Left forelimb (tissue), 1 donor: ENCODE measurements at places on chromosomes 5 and 9.

DNA sequence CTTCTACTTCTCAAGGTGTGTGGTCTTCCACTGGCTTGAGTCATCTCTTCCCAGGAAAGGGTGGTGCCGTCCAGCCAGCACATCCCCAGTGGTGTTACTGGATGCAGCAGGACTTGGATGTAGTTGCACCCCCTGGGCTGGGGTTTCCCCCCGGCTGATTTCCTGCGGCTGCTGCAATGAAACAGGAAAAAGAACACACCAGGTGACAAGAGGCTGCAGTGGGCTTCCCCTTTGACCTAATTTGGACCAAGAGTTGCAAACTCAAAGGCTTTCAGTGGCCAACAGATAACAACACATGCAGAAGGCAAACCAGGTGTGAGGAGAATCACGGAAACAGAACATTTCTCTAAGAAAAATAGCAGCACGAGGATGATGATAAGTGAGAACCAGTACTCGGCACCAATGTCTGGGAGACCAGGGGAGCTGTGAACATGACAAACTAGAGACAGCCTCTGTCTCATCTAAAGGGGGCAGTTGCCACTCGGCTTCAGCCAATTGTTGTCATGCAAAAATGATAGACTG lies 83.7 kb downstream of the PDE6A start:
- DNase-seq, result no peak

DNA sequence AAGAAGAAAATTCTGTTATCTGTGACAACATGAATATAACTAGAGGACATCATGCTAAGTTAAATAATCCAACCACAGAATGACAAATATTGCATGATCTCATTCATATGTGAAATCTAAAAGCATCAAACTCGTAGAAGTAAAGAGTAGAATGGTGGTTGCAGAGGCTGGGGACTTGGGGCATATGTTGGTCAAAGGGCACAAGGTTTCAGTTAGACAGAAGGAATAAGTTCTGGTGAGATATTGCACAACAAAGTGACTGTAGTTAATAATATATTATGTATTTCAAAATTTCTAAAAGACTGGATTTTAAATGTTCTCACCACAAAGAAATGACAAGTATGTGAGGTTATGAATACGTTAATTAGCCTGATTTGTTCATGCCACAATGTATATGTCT lies 24.8 kb downstream of the GRIA1 start:
- DNase-seq, result no peak

DNA sequence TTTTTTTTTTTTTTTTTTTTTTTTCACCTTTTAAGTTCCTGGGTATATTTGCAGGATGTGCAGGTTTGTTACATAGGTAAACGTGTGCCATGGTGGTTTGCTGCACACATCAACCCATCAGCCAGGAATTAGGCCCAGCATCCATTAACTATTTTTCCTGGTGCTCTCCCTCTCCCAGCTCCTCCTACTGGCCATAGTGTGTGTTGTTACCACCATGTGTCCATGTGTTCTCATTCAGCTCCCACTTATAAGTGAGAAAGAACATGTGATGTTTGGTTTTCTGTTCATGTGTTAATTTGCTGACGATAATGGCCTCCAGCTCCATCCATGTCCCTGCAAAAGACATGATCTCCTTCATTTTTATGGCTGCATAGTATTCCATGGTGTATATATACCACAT lies 350.5 kb downstream of the MAN2A1 start:
- no peak for DNase-seq

DNA sequence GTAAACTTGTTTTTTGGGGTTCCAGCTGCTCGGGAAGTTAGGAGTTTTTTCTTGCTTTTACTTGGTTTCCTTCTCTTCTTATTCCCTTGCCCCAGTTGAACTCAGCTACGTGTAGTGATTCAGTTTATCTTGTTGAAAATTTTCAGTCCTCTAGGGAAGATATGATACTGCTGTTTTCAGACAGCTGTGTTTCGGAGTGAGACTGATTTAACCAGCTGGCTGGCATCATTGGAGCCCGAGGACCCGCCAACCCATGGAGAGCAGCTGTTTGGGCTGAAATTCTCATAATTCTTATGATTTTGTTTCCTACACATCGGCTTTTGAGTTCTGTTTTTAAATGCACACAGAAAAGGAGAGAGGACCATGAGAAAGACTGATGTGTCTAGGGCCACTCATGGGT lies 271.5 kb downstream of the NR3C1 start:
- DNase-seq, result no peak

DNA sequence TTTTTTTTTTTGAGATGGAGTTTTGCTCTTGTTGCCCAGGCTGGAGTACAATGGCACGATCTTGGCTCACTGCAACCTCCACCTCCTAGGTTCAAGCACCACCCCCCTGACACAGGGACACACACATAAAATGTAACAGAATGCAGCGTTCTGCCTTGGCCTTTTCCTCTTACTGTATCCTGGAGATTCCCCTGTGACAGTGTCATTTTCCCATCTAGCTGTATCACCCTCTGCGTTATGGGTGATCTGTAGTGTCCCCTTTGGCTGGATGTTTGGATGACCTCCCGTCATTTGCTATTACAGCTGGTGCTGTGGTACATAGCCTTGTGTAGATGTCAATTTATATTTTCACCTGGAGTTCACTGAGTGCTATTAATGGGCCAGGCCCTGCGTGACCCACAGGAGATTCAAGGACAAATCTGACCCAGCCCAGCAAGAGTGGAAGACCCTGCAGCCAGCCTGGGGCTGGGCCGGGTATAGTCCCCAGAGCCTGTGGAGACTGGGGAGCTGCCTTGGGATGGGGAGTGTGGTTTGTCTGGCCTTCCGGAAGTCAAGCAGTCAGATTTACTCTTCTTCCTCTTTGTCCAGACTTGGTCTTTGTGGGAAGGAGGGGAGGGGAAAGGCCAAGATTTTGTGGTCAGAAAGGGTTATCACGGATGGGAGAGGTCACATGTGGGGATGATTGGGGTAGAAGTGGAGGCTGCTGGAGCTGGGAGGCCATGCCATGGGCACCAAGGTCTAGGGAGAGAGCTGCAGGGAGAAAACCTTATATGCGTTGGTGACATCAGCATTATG lies 43.6 kb downstream of the ERGIC1 start:
- no peak for DNase-seq

DNA sequence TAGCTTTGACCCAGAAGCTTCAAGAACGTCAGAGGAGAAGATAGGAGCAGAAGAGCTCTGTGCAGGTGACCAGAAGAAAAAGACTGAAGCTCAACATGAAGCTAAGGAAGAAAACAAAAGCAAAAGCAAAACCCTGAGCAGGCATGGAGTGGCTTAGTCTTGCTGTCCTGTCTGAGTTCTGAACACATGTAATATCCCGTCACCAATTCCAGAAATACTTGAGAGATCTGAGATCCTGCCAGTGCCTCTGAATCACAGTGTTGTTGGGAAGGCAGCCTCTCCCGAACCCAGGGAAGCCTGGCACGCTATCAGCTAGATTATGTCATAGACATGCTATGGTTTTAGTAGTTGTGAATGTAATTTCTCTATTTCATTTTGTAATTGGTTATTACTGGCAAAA lies 235.7 kb downstream of the ICE1 start:
- no peak for DNase-seq

GRCh38 chr5:142697356-142698255 lies 11.7 kb upstream of the FGF1 start:
- peak; percentile 59 for DNase-seq

DNA sequence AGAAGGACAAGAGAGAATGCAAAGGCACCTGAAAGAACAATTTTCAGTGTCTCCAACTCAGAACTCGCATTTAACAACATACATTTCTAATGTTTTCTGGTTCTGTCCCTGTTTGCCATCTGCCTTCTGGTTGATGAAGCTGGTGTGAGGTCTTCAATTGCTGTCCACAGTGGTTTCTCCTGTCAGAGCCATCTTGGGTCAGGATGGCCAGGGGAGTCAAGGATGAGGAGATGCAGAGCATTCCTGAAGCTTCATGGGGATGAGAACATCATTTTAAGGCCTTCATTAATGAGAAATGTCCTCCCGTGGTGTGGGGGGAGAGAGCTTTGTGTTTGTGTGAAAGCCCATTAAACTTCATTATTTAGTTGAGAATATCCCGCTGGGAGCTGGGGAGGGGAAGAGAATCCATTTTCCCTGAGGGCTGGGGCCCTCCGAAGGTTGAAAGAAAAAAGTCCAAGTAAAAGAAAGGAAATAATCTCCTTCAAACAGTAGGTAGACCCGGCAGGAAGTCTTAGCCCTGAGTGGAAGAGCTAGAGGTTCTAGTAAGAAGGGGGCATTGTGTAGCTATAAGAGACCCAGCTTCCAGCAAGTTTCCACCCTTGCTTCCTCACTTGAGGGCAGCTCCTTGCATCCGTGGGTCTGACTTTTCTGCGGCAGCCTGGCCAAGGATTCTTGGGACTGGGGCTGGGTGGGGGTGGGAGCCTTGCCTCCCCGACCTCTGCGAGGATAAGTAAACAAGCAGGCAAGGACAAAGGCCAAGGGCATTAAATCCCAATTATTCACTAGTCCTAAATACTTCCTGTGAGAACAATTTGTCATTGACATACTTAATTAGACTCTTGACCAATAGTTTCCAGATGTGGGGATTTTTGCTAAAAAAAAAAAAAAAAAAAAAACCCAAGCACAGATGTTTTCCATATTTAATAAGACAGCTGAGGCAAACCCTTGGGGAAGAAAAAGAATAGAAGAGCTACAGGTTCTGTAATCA lies 119.2 kb downstream of the MSX2 start:
- DNase-seq, result no peak

DNA sequence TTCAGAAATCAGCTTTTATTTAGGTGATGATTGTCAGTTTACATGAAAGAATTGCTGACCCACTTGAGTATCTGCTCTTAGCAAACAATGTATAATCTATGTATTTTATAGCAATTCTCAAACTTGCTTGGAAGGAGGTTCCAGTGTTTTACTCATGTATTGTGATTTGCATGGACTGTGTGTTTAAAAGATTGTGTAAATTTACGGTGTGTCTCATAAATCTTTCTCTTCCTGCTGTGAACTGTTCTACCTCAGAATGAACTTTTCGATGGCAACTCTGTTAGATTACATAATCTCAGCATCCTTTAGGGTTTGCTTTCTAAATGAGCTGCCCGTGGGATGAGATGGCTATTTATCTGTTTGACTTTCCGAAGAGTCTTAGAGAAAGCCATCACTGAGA lies 122.5 kb downstream of the MEF2C start:
- DNase-seq, result no peak

DNA sequence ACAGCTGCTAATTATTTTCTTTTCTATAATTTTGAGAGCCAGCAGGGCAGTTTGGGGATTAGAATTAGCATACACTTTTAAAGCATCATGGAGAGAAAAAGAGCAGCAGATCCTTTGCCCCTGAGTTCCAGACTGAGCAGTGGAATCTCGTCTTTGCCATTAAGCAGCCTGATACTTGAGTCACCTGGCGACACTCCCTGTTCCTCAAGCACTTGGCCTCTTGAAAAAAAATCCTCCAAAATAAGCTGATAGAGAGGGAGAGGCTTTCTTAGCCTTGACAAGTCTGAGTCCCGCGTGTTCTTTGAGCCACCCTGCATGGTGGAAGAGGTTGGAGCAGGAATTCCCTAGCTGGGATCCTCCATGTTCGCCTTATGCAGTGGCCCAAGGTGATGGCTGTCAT lies 398.3 kb downstream of the IRX2 start:
- DNase-seq, result no peak

- DNase-seq, result no peak
Observed at GRCh38 chr5:40404613-40405012, 275.1 kb upstream of the PTGER4 start.
